Fibroblast of mammary gland (primary cell): ENCODE measurements at places on chromosomes 1 and 21.

GRCh38 chr1:182739545-182739944 lies 50.0 kb upstream of the NPL start:
- no peak for DNase-seq

DNA sequence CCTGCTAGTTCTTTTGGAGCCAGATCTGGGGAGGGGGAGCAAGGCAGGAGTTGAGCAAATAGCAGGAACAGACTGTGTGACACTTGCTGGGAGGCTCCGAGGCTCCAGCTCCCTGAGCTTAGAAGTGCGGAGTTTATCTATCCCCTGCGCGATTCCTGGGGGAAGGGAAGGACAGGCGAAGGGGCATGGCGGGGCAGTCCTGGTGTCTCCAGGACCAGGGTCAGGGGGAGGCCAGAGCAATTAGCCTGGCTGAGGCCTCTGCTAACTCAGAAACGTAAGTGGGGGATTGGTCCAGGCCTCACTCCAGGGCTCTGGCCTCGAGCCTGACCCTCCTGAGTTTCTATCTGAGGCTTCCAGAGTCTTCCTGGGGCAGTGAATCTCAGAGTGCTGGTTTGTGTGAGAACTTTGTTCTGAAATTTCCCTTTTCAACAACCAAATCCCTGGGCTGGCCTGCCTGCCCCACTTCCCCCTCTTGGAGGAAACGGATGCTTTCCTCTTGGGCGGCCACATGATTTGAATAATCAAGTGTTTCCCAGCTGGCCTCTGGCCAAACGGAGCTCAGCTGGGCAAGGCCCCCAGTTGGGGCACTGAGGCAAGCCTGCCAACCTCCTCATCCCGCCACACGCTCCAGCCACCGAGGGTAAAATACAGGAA lies 15.6 kb downstream of the ALPL start:
- DNase-seq = no peak

GRCh38 chr1:147749792-147750191 lies 10.6 kb downstream of the GJA5 start:
- no peak for DNase-seq

DNA sequence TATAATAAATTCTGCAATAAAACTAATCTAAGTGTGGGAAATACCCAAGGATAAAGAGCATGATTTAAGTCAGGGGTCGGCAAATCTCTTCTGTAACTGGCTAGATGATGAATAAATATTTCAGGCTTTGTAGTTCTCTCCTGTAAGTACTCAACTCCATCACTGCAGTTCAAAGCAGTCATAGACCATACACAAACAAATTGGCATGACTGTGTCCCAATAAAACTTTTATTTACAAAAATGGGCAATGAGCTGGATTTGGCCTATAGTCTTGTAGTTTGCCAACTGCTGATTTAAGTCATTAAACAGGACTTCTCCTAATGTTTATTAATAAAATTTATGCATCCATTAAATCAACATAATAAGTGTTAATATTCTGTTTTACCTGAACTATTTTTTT lies 49.4 kb downstream of the EDEM3 start:
- DNase-seq = no peak

- no peak for DNase-seq
Measured at GRCh38 chr1:195200772-195201171, 1407.5 kb downstream of the KCNT2 start.

GRCh38 chr1:47676311-47677054 lies 238.6 kb downstream of the FOXD2 start:
- DNase-seq = no peak

- DNase-seq = no peak
Measured at GRCh38 chr1:5722635-5723164, 269.5 kb downstream of the NPHP4 start.

DNA sequence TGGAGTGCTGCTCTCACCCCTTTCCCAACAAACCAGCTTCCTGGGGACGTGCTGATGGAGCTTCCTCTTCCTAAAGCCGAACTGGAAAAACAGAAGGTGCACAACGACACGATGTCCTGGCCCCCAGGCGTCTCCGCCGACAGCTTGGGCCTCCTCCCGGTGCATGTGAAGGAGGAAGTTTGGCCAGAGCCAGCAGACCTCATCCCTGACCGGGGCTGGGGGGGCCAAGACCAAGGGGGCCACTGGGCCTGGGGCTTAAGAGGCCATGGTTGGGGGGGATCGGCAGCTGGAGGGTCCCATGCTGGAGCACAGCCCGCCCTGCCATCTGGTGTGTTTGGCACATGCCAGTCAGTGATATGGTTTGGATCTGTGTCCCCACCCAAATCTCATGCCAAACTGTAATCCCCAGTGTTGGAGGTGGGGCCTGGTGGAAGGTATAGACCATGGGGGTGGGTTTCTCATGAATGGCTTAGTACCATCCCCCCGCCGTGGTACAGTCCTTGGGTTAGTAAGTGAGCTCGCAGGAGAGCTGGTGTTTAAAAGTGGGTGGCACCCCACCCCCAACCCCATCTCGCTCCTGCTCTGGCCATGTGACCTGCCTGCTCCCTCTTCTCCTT lies 6.4 kb downstream of the HES4 start:
- DNase-seq = no peak

- DNase-seq = peak; percentile 66
Measured at GRCh38 chr1:34858901-34859445, 576 bp downstream of the SMIM12 start.

DNA sequence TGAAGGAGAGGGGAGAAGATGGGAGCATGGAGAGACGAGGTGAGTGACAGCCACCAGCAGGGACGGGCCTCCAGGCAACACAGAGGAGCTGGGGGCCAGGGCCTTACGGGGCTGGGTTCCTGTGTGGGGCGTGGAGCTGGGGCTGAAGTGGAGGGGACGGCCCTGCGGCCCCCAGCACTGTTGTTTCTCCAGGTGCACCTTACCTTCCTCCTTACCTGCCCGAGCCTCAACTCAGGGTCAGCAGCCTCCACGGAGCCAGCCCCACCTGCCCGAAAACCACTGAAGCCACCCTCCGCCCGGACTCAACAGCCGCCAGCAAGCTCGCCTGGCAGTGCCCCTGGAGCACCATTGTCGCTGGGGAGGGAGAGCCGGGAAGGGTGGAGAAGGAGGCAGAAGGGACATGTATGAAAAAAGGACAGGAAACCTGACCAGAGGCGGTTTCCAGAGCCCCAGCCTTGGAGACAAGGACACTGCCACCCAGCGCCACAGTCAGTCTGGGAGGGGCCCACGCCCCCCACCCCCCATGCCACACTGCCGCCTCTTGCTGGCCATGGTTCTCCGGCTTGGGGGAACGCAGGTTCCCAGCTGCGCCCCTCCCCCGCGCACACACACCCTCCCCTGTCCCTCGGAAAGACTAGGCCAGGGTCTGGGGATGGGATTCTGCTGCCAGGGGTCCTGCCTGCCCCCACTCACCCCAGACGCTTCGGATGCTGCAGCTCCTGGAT lies 10.6 kb downstream of the PLA2G2F start:
- no peak for DNase-seq

DNA sequence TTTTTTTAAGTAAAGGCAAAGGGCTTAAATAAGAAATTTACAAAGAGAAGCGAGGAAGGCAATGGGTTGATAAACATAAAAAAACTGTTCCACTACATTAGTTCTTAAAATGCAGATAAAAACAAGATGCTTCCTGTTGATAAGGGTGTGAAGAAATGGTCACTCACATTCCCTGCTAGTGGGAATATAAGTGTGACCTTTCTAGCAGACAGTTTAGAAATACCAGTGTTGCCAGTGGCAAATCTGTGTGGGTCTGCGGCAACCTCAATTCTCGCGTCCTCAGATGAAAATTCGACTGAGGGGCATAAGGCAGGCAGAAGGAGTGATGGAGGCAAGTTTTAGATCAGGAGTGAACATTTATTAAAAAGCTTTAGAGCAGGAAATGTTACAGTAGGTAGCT lies 151.1 kb downstream of the NTNG1 start:
- no peak for DNase-seq
